ENCODE measurements at places on chromosomes 11 and 22. TPM values are rescaled to one million over a fixed set of nuclear protein-coding genes. Genes with fewer than 3 reads are reported as not detected.
A peak's percentile ranks its signal among the peaks of the same experiment; 100 is the strongest.

DNA sequence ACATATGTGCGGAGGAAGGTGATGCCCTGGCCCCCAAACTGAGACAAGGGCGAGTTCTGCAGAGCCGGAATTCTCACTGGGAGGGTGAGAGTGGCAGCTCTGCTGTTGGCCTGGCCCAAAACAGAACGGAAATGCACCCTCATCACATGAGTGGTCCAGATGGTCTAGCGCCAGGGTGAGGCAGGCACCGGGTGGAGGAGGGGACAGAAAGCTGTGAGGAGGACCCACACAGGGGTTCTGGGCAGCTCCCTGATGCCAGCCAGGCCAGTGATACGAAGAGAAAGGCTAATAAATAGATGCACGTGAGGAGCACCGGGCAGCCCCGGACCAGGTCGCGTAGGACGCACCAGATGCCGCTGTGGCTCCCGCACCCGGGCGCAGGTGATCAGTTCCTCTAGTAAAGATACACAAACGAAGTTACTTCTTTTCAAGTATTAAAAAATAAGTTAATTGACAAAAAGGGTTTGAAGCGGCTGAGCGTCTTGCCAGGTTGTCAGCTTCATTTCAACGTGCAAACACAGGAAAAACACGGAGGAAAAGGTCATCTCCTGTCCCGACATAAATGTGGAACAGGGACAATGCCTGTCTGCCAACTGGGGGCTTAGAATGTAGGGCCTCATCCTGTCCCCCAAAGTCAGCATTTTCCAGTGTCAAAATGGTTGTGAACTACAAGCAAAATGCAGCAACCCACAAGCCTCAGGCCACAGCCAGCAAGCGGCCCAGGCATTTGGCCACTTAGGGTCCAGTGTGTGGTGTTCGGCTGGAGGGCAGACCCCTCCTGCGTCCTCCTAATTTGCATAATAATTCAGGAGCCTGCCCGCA is 15.3 kb upstream of the BID start:
- DNase-seq = no peak

The ROM1 gene
- 3.4 TPM for total RNA-seq

DNA sequence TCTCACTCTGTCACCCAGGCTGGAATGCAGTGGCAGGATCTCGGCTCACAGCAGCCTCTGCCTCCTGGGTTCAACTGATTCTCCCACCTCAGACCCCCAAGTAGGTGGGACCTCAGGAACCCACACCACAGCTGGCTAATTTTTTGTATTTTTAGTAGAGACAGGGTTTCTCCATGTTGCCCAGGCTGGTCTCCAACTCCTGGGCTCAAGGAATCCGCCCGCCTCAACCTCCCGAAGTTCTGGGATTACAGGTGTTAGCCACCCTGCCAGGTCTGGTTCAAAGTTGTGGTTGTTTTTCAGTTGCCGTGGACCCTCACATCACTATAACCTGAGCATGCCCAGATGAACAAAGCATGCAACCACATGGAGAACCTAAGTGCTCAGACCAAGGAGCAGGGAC is 13.0 kb upstream of the RAB39A start:
- no peak for DNase-seq

- DNase-seq = peak; percentile 76
These were observed 44.1 kb downstream of the GNB1L start for GRCh38 chr22:19810381-19811201.

The MRGPRX3 gene
- not detected for total RNA-seq

DNA sequence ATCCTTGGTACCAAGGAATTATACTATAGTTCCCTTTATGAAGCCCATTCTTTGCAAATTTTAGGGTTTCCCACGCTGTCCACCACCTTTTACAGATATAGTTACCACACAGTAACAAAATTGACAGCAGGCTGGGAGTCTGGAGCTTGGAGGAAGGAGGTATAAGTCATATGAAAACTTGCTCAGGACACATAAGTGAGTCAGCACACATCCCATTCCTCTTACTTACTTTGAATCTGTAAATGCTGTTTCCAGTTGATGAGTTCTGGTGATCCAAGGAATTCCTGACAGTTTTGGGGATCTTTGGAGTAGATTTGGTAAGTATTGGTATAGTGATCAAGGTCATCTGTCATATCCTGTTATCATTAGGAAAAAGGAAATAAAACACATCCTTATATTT is 19.2 kb downstream of the GLYAT start:
- no peak for DNase-seq

GRCh38 chr11:61331651-61332050 is 1.3 kb downstream of the DDB1 start:
- no peak for DNase-seq

GRCh38 chr11:92269021-92269420 is 44.4 kb downstream of the FAT3 start:
- peak; percentile 64 for DNase-seq

- no peak for DNase-seq
These were observed 4.1 kb upstream of the HBG2 start for GRCh38 chr11:5258543-5259262.

GRCh38 chr22:34001701-34002466 is 81.6 kb upstream of the LARGE1 start:
- DNase-seq = no peak

DNA sequence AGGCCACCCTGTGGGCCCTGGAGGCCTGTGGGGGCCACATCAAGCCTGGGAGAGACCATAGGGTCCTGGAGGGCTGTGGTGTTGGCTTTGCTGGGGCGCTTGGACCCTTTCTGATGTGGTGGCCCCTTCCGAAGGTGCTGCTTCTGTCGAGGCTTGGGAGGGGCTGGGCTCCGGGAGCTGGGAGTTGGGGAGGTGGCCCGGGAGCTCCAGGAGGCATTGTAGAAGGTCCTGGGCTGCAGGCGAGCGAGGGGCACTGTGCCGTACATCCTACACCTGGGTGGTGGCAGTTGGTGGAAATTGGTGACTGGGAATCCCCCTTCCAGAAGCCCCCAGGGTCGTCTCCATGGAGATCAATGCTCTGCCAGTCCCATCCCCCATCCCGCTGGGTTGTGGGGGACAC is 2.6 kb downstream of the PLA2G3 start:
- no peak for DNase-seq

The OR5F1 gene
- total RNA-seq = not detected
